ENCODE measurements at places on chromosomes 12 and 14.

DNA sequence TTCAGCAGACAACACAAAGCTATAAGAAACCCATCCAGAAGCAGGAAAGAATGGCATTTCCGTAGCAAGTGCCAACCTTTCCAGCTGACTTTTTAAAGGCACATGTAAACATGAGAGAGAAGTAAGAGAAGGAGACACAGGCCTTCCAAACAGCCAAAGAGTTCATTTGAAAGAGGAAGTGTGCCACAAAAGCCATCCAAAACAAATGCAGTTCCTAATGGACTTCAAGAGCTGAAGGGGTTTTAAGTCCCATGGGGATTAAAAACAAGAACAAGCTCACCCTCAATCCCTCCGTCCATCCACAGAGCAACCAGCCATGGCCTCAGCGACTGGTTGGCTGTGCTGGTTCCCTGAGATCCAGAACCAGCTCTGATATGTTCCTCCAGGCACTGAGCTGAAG, 4.5 kb upstream of the DPF3 start:
- DNase-seq: no peak
- H3K27ac ChIP-seq: no peak overlapping the region
- H3K4me3 ChIP-seq: no peak overlapping the region
- peaks cover 4% of the 10 kb centered on the region for H3K27me3 ChIP-seq

- no peak overlapping the region for H3K4me3 ChIP-seq
- no peaks in the 10 kb centered on the region for H3K4me1 ChIP-seq
- DNase-seq: no peak
- H3K27me3 ChIP-seq: peaks cover 6% of the 10 kb centered on the region
- H3K27ac ChIP-seq: no peak overlapping the region
Measured at GRCh38 chr12:69170293-69170692, 69.1 kb upstream of the CPSF6 start.

DNA sequence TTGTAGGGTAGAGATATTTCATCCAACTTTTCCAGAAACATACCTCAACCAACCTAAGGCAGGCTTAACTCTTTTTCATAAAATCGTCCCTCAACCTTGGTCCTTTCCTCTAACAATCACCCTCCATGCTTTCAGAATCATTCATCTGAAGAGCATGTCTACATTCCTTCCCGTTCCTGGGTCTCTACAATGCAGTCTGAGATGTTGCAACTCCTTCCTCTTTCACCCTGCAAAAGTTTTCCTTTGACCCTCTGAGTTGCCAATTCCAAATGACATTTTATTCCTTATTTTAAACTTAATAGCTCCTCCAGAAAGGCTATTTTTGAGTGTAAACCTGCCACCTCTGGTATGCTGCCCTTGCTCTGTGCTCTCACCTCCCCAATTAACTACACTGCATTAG, 16.7 kb downstream of the SLC7A7 start:
- peak overlapping the region; percentile 17 for H3K27ac ChIP-seq
- no peaks in the 10 kb centered on the region for H3K27me3 ChIP-seq
- DNase-seq: no peak
- peaks cover 57% of the 10 kb centered on the region for H3K4me1 ChIP-seq

GRCh38 chr12:75936515-75937440, 94.8 kb downstream of the PHLDA1 start:
- H3K27ac ChIP-seq: no peak overlapping the region
- peaks cover 6% of the 10 kb centered on the region for H3K36me3 ChIP-seq
- H3K27me3 ChIP-seq: peaks cover 8% of the 10 kb centered on the region
- H3K4me3 ChIP-seq: no peak overlapping the region

- no peak for DNase-seq
- H3K36me3 ChIP-seq: peaks cover 12% of the 10 kb centered on the region
- no peak overlapping the region for H3K27ac ChIP-seq
- H3K4me1 ChIP-seq: peaks cover 25% of the 10 kb centered on the region
- no peaks in the 10 kb centered on the region for H3K27me3 ChIP-seq
- no peak overlapping the region for H3K4me3 ChIP-seq
Measured at GRCh38 chr14:56183631-56184157, 65.5 kb downstream of the PELI2 start.

- peak overlapping the region; percentile 10 for H3K27ac ChIP-seq
- peak; percentile 46 for DNase-seq
- no peaks in the 10 kb centered on the region for H3K27me3 ChIP-seq
- H3K4me1 ChIP-seq: peaks cover 7% of the 10 kb centered on the region
- H3K4me3 ChIP-seq: no peak overlapping the region
- no peaks in the 10 kb centered on the region for H3K36me3 ChIP-seq
Measured at GRCh38 chr14:103518422-103519042, 4.1 kb downstream of the CKB start.

DNA sequence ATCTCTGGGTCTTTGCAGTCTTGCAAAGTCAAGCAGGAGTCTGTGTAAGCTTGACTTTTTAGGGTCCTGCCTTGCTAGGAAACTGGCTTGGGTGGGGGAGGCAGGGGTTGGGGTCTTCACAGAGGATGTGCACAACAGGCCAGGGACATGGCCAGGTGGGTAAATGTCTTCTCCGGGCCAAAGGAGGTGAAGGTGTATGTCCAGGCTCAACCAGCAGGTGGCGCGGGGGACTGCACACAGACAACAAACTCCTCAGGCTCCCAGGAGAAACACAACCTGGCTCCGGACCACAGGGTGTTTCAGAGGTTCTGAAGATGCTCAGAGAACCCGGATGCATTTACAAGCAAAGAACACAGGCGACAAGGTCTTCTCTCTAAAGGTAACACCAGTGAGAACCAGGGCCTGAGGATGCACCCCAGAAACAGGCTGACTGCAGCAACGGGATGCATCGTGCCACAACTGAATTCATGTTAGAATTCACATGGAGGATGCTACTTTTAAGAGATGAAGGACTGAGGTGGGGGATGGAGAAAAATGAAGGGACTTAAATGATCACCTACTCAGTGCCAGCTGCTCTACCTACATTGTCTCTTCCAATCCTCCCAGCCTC, 56.0 kb downstream of the PLEKHG3 start:
- H3K27ac ChIP-seq: no peak overlapping the region
- H3K36me3 ChIP-seq: no peaks in the 10 kb centered on the region
- no peak overlapping the region for H3K4me3 ChIP-seq
- peaks cover 4% of the 10 kb centered on the region for H3K4me1 ChIP-seq
- H3K27me3 ChIP-seq: peaks cover 39% of the 10 kb centered on the region

DNA sequence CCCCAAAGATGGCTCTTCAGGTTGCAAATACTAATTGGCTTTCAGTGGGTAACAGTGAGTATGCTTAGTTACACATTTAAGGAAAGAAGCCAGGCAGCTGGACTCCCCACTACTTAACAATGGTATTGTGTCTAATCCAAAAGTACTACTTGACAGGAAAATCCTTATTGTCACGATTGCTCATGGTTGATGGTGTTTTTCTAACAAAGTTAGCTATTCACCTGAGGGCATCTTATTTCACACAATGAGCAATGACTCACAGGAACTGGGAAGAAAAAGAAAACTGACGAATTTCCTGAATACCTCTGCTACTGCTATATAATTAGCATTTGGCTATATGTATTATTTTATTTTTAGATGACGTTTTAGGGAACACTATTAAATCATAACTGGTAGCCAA, 33.4 kb upstream of the ALG10 start:
- H3K4me1 ChIP-seq: no peaks in the 10 kb centered on the region
- DNase-seq: no peak

- DNase-seq: no peak
- H3K36me3 ChIP-seq: peaks cover 27% of the 10 kb centered on the region
- peak overlapping the region; percentile 97 for H3K27ac ChIP-seq
- H3K4me3 ChIP-seq: peak overlapping the region; percentile 98
- H3K4me1 ChIP-seq: peaks cover 78% of the 10 kb centered on the region
Measured at GRCh38 chr12:124915239-124916236, 1.1 kb upstream of the UBC start.

GRCh38 chr12:93363841-93364297, 13.9 kb upstream of the NUDT4 start:
- H3K4me1 ChIP-seq: peaks cover 4% of the 10 kb centered on the region
- peaks cover 6% of the 10 kb centered on the region for H3K27me3 ChIP-seq
- H3K36me3 ChIP-seq: no peaks in the 10 kb centered on the region
- H3K4me3 ChIP-seq: no peak overlapping the region
- H3K27ac ChIP-seq: no peak overlapping the region

DNA sequence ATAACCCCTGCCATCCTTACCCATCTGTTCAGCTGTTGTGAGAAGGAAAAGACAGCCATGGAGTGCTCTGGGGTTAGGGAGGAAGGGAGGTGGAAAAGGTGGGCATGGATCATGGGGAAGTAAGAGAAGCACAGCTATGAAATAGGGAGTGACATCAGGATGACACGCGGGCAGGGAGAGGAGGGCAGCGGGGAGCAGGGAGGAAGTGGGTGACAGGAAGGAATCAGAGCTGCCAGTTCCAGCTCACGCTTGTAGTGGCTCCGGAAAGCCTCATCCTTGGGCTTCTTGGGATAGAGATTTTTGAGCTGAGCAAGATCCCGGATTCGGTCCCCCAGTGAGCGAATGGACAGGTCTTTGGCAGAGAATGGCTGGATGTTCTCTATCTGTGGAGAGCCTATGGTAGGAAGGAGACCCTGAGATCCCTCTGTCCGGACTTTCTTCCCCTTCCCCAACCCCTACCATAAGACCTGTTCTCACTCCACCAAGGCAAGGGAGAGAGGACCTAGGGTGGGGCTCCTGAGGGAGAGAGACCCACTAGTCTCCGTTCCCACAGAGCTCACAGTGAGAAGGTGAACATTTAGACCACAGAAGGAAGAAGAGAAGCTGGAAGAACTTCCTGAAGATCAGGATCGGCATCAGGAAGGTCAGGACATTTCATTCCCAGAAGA, 10.3 kb downstream of the NAB2 start:
- no peaks in the 10 kb centered on the region for H3K27me3 ChIP-seq
- H3K36me3 ChIP-seq: peaks cover 27% of the 10 kb centered on the region
